ENCODE measurements at places on chromosomes 16 and 17. TPM values are rescaled to one million over a fixed set of nuclear protein-coding genes. Genes with fewer than 3 reads are reported as not detected.

The CBLN1 gene
- total RNA-seq = 0.72 TPM

The KCNH4 gene
- not detected for total RNA-seq

The NF1 gene
- total RNA-seq = 59.8 TPM

The MT4 gene
- total RNA-seq = not detected

The CCDC78 gene
- total RNA-seq = 14.3 TPM

The CA7 gene
- not detected for total RNA-seq

DNA sequence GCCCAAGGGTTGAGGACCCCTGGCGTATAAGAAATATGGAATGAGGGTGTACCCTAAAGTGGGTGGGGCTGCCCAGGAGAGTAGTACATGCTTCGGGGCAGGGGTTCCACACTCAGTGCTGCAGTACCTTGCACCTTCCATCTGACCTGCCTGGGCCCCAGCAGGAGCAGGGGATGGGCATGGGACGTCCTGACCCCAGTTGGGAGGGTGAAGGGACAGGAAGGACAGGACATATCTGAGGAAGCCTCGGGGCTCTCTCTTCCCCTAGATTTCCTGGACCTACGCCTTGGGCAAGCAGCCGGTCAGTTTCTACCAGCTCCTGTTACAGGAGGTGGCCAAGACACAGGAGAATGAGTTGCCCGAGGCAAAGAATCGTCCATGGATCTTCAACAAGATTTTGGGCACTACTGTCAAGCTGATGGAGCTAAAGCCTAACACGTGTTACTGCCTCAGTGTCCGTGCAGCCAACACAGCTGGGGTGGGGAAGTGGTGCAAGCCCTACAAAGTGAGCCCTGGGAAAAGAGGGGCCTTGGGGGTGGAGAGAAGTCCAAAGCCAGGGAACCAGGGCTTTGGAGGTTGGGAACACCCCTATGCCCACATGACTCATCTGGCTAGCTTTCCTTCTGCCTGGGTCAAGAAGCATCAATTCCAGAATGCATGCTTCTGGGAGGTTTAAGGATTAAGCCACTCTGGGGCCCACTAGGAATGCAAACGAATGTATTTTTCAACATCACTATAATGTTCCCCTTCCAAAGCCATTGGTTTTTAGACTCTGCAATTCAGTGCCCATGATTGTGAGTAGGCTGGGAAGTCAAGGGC is 7.9 kb downstream of the FNDC8 start:
- no peaks in the 10 kb centered on the region for H3K4me1 ChIP-seq
- no peaks in the 10 kb centered on the region for H3K27me3 ChIP-seq
- peaks cover 38% of the 10 kb centered on the region for H3K36me3 ChIP-seq
- H3K27ac ChIP-seq = no peak overlapping the region
- H3K4me3 ChIP-seq = no peak overlapping the region

DNA sequence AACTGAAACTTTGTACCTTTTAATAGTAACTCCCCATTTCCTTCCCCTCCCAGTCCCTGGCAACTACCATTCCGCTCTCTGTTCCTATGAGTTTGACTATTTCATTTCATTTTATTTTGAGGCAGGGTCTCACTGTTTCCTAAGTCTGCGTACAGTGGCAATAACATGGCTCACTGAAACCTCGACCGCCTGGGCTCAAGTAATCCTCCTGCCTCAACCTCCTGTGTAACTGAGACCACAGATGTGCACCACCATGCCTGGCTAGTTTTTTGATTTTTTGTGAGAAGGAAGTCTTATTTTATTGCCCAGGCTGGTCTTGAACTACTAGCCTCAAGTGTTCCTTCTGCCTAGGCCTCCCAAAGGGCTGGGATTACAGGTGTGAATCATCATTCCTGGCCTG is 808.1 kb downstream of the CDH11 start:
- H3K36me3 ChIP-seq = no peaks in the 10 kb centered on the region
- no peak for DNase-seq
- no peaks in the 10 kb centered on the region for H3K4me1 ChIP-seq
- no peak overlapping the region for H3K4me3 ChIP-seq
- H3K27ac ChIP-seq = no peak overlapping the region
- H3K27me3 ChIP-seq = no peaks in the 10 kb centered on the region

DNA sequence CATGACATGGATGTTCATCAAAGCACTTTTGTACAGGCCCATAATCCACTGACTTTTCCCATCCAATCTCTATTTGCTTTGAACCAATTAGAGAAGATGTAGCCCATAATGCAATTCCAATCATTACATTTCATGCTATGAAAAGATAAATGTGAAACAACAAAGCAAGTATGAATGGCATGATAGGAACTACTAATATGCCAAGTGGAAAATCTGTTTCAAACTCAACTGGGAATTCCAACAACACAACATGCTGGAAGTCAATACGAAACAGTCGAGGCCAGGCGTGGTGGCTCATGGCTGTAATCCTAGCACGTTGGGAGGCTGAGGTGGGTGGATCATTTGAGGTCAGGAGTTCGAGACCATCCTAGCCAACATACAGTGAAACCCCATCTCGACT is 39.6 kb upstream of the TMEM97 start:
- no peak for DNase-seq
- H3K4me3 ChIP-seq = no peak overlapping the region
- H3K4me1 ChIP-seq = no peaks in the 10 kb centered on the region
- no peaks in the 10 kb centered on the region for H3K27me3 ChIP-seq
- no peaks in the 10 kb centered on the region for H3K36me3 ChIP-seq

DNA sequence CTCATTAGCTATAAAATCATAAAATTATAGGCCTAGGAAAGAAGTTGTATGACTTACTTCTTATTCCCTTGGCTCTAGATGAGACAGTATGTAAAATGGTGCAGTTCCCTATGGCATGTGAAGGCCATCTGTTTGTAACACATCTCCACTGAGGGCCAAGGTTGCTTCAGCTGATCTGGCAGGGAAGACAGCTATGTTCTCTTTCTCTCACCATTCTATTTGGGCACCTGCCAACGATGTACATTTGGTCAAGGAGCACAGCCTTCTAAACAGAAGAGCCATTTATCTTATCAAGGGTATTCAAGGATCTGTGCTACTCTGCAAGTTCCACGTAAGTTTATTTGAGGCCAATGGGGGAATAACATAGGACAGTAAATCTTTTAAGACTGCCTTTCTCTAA is 129.8 kb upstream of the TOM1L1 start:
- no peaks in the 10 kb centered on the region for H3K4me1 ChIP-seq
- no peak overlapping the region for H3K4me3 ChIP-seq
- no peak for DNase-seq
- no peaks in the 10 kb centered on the region for H3K27me3 ChIP-seq

- H3K4me3 ChIP-seq = no peak overlapping the region
- H3K36me3 ChIP-seq = peaks cover 65% of the 10 kb centered on the region
- peak; percentile 71 for DNase-seq
- peaks cover 73% of the 10 kb centered on the region for H3K4me1 ChIP-seq
- peak overlapping the region; percentile 63 for H3K27ac ChIP-seq
- no peaks in the 10 kb centered on the region for H3K27me3 ChIP-seq
Measured at GRCh38 chr17:57875290-57876022, 25.6 kb upstream of the MRPS23 start.

GRCh38 chr17:16473044-16474011 is 18.7 kb downstream of the LRRC75A start:
- H3K4me1 ChIP-seq = peaks cover 17% of the 10 kb centered on the region
- no peaks in the 10 kb centered on the region for H3K27me3 ChIP-seq
- no peaks in the 10 kb centered on the region for H3K36me3 ChIP-seq
- no peak for DNase-seq

DNA sequence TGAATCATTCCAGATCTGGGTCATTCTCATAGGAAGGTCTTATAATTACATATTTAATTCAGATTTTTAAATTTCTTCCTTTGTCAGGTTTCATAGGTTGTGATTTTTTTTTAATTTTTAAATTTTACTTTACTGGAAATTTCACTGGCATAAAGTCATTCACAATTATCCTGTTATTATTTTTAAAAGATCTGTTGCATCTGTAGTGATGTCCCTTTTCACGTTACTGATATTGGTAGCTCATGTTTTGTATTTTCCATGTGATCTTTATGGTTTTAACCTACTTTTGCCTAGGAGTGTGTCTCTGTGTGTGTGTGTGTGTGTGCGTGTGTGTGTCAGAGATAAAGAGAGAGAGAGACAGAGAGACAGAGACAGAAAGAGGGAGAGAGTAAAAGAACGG is 216.6 kb upstream of the KCNJ16 start:
- H3K27ac ChIP-seq = no peak overlapping the region
- H3K4me3 ChIP-seq = no peak overlapping the region
- DNase-seq = no peak
- no peaks in the 10 kb centered on the region for H3K27me3 ChIP-seq
- H3K4me1 ChIP-seq = no peaks in the 10 kb centered on the region

DNA sequence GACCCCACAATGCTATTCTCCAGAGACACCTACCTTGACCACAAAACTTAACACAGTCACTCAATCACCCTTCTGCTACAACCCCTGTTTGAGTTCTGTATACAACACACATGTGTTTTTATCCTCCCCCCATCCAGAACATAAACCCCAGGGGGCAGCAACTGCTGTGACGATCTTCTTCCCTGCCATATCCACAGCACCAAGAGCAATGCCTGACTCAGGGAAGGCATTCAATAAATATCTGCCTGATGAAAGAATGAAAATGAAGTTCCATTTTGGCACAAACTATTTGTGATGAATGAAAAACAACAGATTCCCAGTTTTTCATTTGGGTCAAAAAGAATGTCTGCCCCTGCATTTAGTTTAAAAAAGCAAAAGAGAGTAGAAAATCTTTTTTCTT is 27.0 kb downstream of the ASIC2 start:
- H3K27ac ChIP-seq = no peak overlapping the region
- H3K27me3 ChIP-seq = no peaks in the 10 kb centered on the region
- no peak for DNase-seq
- no peaks in the 10 kb centered on the region for H3K4me1 ChIP-seq

GRCh38 chr17:3894911-3895343 is 2.1 kb upstream of the CAMKK1 start:
- peak overlapping the region; percentile 87 for H3K27ac ChIP-seq
- H3K4me3 ChIP-seq = no peak overlapping the region
- DNase-seq = peak; percentile 68
- peaks cover 58% of the 10 kb centered on the region for H3K4me1 ChIP-seq

GRCh38 chr17:62708587-62708986 is 81.1 kb downstream of the MRC2 start:
- H3K4me1 ChIP-seq = peaks cover 23% of the 10 kb centered on the region
- H3K4me3 ChIP-seq = no peak overlapping the region
- no peaks in the 10 kb centered on the region for H3K36me3 ChIP-seq
- no peak for DNase-seq

GRCh38 chr16:22888791-22889190 is 74.8 kb downstream of the HS3ST2 start:
- no peak overlapping the region for H3K4me3 ChIP-seq
- no peaks in the 10 kb centered on the region for H3K36me3 ChIP-seq
- no peaks in the 10 kb centered on the region for H3K27me3 ChIP-seq
- H3K4me1 ChIP-seq = no peaks in the 10 kb centered on the region
- DNase-seq = no peak

DNA sequence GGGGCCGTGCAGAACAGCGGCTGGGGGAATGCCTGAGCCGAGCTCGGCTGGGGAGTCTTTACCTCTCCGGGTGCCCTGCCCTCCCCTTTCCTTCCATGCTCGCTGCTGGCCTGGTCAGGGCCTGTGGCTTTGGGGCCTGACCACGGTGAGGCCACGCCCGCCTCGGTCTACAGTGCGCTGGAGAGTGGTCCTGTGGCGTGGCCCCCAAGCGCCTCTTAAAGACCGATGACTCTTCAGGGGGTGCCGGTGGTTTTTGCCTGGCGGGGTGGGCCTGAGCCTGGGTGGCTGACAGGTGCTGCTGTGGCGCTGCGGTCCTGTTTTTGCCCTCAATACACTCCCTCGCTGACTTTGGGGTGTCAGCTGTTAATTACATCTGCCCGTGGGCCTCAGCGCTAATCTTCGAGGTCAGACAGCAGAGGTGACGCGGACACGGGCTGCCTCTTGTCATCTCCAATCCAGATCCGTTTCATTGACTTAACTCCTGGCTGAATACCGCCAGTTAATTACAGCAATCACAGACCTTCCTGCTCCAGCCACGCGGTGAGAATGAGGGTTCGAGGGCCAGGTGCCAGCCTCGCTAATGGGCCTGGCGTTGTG is 29.7 kb downstream of the GSE1 start:
- H3K4me1 ChIP-seq = peaks cover 72% of the 10 kb centered on the region
- peak; percentile 61 for DNase-seq
- H3K27me3 ChIP-seq = no peaks in the 10 kb centered on the region
- H3K36me3 ChIP-seq = peaks cover 13% of the 10 kb centered on the region

DNA sequence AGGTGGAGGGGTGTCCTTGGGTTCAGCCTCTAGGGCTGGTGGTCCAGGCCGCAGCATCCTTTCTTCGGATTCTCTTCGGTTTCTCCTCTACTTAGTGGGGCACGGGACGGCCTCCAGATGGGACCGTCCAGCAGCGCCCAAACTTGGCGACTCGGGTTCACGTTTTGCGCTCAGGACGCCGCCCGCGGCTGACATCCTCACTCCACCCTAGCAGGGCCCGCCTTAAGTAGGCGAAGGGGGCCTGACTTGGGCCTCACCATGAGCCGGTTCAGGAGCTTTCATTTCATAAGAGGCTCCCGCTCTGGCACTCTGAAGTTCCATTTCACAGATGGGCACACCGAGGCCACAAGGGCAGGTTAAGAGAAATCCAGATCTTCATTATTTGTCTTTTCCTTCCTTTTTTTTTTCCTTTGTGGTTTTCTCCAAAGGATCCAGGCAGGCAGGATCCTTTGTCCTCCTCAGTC is 141.2 kb downstream of the SEC14L1 start:
- H3K4me3 ChIP-seq = peak overlapping the region; percentile 59
- H3K27ac ChIP-seq = peak overlapping the region; percentile 94
- peaks cover 42% of the 10 kb centered on the region for H3K4me1 ChIP-seq
- peak; percentile 65 for DNase-seq
- H3K27me3 ChIP-seq = peaks cover 7% of the 10 kb centered on the region

DNA sequence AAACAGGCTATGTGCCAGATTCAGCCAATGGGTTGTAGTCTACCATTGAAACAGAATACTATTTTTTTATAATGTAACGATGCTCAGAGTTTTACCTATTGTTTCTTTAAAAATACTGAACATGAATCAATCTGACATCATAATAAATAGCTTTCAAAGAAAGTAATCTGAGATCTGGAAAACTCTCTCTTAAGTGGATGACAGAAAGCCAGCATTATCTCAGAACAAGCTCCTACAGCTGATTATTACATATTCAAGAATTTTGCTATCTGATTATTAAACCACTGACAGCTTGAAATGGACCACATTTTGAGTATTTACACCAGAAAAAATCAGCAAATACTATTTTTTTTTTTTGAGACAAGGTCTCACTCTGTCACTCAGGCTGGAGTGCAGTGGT is 484.2 kb upstream of the SOX9 start:
- no peak overlapping the region for H3K4me3 ChIP-seq
- H3K27me3 ChIP-seq = no peaks in the 10 kb centered on the region
- H3K27ac ChIP-seq = no peak overlapping the region
- no peaks in the 10 kb centered on the region for H3K36me3 ChIP-seq
- no peak for DNase-seq

Data from stomach (tissue), 19 donors.